Globus pallidus (tissue), 1 donor: ENCODE measurements at places on chromosomes 7 and 10.

GRCh38 chr10:3409928-3410327, 237.3 kb upstream of the PITRM1 start:
- DNase-seq = no peak

GRCh38 chr10:123191886-123192285, 37.7 kb downstream of the BUB3 start:
- DNase-seq = no peak

GRCh38 chr10:71582019-71582418, 137.6 kb downstream of the C10orf105 start:
- peak; percentile 80 for DNase-seq

DNA sequence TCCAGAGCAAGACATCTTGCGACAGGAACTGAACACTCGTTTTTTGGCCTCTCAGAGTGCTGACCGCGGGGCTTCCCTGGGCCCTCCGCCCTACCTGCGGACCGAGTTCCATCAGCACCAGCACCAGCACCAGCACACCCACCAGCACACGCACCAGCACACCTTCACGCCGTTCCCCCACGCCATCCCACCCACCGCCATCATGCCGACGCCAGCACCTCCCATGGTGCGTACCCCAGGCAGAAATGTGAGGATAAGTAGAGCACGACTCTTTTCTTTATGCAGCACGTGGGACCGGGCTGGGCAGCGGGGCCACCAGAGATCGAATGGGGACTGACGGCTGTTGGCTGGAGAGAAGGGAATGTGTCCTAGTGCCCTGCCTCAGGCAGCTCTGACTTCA, 365.8 kb upstream of the GALNT17 start:
- no peak for DNase-seq

DNA sequence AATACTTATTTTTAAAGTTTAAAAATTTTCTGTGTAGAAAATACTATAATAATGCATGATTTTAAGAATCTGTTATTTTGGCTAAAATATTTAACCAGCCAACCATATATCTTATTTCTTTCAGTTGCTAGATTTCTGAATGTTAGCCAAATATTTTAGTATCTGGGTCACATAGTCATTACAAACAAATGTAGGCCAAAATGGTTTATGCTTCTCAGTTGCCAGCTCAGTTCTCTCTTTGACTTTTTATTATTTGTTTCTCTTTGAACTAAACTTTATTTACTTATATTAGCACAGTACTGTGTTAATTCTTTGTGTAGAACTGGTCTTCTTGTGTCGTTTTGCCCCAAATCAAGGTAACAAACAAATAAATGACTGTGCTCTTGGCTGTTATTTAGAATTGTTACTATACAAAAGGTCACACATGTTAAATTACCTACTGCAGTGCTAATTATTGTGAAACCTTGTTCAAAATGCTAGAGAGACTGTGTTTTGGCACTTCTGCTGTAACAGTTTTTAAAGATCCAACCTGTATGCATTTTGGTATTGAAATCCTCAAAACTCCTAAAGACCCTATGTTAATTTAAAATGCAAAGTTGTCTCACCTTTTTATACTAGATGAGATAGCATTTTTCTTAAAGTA, 39.8 kb downstream of the ZEB1 start:
- DNase-seq = no peak

DNA sequence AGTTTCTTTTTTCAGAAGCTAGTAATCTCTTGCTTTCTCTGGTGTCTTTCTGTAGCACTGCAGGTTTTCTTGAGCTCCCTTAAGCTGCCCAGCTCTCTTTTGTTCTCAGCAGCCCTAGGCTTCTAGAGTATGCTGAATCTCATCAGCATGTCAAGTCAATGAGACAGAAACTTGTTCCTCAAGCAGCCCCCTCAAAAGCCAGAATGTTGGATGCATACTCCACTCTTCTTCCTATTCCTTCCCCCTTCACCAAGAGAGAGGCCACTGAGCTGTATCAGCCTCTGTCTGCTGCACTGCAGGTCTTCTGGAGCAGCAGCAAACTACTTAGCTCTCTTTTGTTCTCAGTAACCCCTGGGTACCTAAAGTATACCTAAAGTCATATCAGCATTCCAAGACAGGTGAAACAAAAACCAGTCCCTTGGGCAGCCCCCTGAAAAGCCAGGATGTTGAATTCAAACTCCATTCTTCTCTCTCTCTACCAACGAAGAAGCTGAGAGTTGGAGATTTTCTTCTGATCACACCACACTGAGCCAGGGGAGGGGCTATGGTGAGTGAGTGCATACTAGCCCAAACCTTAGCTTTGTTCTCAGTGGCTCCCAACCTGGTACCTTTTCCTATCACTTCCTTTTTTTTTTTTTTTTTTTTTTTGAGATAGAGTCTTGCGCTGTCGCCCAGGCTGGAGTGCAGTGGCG, 73.3 kb upstream of the WAC start:
- DNase-seq = no peak

DNA sequence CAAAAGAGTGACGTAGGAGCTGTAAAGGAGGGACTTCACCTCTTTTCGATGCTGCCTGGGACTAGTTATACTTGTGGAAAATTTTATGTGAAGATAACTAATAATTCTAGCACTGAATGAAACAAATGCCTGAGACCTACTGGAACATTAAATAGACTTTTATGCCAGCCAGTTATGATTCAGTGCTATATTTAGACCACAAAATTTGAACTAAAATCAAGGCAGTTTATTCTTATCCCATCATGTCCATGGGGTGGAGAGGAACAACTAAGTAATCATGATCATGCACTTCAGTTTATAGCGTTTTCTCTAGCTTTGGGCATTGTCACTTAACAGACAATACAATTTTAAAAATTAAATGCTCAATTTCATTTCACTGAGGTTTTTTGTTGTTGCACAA, 76.7 kb downstream of the ZEB1 start:
- DNase-seq = no peak

- no peak for DNase-seq
These were observed 44.2 kb downstream of the ZNF438 start for GRCh38 chr10:30987463-30987862.

DNA sequence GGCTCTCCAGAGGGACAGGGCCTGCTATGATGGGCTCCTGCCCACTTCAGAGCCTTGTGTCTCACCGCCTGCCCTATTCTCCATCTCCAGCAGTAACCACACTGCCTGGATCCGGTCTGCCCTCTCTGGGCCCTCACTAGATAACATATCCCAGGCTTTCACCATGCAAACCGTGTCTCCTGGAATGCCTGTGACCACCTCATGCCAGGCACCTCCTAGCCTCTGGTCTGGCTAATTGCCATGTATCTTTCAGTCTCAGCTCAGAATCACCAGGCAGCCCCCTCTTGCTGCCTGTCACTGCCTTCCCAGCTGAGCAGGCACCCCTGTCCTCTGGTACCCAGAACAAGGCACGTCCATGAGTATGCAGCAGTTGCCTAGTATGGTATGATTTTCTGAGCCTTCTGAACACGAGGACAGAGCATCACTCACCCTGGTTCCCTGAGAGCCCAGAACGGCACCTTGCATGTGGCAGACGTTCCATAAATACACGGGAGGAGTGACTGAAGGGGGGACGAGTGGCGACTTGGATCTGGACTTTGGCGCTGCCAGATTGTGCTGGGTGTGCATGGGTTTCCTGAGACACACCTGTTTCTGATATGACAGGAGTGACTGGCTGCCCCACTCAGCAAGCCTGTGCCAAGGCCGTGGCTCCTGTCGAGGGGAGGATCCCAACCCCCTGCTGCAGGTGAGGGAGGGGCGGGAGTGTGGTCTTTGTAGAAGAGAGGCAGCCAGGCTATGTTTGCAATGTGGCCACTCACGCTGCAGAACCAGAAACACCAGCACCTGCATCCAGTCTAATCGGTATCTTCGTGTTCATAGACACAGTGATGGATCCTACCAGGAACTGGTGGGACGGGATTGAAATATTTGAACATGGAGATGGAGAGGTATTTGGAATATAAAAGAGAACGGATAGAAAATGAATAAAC, 95.2 kb downstream of the VOPP1 start:
- no peak for DNase-seq

GRCh38 chr10:14524691-14525324, 194.1 kb upstream of the FRMD4A start:
- no peak for DNase-seq

GRCh38 chr7:7207876-7208275, 25.5 kb downstream of the C1GALT1 start:
- DNase-seq = no peak

GRCh38 chr10:70115948-70116682, 16.5 kb downstream of the AIFM2 start:
- no peak for DNase-seq

DNA sequence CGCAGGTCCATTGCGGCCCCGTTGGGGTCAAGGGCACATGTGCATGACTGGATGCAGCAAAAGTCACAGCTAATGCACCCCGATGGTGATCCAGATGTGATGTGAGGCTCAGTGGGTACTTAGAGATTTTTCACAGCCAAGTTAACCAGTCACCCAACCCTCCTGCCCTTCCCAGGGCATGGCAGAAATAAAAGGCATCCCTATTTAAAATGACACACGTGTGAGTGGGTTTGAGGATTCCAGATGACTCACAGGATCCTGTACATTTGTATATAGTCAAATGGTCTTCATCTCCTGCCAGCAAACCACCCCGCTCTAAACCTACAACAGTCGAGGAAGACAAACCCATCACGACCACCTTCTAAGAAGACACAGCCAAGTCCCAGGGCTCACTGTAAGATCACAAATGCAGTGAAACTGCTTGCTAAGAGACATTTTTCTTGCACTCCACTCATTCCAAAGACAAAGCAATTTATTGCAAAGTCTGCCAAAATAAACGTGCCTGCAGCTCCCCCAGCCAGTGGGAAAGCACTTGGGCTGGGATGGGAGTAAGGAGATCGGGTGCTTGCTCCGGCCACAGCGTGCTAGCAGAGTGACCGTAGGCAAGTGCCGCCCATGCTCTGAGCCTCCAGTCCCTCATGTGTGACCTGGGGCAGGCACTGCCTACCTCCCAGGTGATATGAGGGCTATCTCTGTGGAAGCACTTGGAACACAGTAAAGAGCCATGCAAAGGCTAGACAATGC, 86.6 kb upstream of the MACROH2A2 start:
- no peak for DNase-seq

- DNase-seq = no peak
These were observed 644.4 kb downstream of the GRM8 start for GRCh38 chr7:126608339-126608776.

DNA sequence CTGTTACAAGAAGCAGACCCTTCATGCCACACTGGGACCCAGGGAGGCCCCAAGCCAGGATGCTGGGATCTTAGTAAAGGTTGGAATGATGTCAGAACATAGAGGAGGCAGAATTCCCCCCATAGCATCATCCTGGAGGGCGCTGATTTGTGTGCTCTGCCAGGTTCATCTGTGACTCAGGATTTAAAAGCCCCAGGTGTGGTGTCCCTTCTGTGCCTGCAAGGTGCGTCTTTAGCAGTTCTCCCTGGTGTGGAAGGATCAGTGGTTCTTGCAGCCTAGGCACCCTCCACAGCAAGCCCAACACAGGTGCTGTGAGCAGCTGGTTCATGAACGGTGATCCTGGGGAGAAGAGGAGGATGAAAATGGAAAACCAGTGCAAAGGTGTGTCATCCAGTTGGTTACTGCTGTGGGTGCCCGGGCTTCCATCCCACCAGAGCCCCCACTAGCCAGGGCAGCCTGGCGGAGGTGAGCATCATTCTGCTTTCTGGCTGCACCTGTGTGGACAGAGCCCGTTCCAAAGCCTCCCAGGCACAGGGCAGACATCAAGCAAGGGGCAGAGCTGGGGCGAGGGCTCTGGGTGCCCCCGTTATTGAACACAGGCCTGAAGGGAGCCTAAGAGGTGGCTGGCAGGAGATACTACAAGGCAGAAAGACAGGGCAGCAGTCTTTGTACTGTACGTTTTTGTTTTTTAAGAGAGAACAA, 49.5 kb downstream of the IKZF1 start:
- DNase-seq = no peak

DNA sequence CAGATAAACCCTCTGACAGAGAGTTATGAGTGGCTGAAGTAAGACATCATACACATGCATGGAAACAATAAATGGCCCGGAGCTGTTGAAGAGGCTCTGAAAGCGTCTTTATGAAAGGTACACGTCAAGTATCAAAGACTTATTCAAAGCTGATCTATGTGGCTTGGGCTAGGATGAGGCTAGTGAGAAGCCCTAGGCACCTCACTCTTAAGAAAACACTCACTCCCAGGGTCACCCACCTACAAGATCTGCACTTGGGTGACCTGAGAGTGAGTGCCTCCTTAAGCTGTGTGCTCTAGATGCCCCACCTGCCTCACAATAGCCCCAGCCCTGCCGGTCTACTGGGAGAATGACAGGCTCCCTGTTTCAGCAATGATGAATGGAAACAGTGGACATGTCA, 1.1 kb upstream of the GIMAP1 start:
- no peak for DNase-seq

DNA sequence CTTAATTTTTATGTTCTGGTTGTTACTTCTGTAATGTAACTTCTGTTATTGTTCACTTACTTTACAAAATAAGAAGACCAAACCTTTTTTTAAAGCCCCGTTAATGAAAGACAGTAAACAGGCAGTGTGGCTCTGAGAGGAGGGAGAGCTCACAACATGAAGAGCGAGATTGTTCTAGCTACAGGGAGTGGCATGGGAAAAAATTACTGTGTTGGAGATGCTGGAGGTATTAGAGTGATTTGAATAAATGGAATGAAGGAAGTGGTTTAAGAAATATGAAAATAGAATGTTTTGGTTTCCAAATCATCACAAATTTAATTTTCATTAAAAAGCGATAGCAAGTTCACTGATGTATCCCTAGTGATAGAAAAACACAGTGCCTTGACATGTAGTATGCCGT, 31.8 kb downstream of the REEP3 start:
- DNase-seq = peak; percentile 35

DNA sequence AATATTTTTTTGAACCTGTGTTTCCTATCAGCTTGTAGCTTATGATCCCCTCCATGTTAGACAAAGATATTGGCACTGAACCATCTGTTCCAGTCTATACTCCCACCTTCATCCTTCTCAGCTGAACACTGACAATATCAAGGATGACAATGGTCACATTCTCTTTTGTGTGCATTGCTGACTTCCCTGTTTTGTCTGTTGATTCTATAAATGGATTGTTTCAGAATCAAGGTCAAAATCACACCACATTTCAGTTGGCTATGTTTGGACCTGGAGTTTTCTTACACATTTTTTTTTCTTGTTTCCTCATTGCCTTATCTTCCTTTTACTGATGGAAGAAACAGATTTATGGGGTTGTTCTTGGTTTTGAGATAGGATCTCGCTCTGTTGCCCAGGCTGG, 11.3 kb upstream of the SMURF1 start:
- DNase-seq = no peak

DNA sequence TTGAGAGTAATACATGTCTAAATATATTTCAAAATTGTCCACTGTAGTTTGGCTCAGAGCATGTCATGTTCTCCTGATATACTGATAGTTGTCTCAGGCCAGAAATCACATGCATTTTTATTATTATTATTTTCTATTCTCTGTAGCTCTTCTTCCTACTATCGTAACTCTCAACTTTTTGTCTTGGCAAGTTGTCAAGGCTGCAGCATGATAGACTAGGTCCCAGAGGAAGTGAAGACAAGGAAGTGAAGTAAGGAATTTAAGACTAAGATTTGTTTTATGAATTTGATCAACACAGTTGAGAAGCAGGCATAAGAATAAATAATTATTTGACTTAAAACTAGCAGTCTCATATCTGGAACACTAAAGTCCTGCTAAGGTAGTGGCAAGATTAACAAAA, 369.5 kb downstream of the ABCA13 start:
- DNase-seq = no peak
